ENCODE measurements at places on chromosomes 12 and 14. TPM values are rescaled to one million over a fixed set of nuclear protein-coding genes. Genes with fewer than 3 reads are reported as not detected.

- no peak for DNase-seq
Observed at GRCh38 chr14:50095895-50096294, 20.5 kb downstream of the VCPKMT start.

DNA sequence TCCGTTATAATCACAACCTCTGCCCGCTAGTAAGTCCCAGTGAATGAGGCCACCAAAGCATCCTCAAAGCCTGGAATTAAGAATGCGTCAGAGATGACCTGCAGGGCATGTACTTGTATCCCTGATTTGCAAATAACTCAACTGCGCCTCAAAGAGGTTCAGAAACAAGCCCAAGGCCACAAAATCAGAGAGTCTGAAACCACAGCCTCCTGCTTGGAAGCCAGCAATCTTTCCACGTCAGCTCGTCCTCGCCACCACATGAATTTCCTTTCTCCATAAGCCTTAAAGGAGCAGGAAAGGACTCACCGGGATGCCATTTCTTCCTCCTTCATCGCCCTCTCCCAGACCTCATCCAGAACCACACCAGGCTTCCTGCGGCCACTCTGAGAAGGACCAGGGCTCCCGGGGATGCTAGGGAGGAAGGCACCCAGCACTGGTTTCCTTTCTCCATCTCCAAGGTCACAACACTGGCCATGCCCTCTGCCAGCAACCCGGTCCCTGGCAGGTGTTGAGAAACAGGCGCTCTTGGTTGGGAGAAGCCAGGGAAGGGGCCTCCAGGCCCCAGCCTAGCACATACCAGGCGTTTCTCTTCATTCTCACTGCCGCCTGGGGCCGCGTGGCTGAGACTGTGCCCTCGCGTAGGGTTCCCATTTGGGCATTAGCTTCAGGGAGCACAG is 191.2 kb upstream of the DIO3 start:
- no peak for DNase-seq

- peak; percentile 10 for DNase-seq
Observed at GRCh38 chr12:71216725-71217579, 59.2 kb upstream of the TSPAN8 start.

DNA sequence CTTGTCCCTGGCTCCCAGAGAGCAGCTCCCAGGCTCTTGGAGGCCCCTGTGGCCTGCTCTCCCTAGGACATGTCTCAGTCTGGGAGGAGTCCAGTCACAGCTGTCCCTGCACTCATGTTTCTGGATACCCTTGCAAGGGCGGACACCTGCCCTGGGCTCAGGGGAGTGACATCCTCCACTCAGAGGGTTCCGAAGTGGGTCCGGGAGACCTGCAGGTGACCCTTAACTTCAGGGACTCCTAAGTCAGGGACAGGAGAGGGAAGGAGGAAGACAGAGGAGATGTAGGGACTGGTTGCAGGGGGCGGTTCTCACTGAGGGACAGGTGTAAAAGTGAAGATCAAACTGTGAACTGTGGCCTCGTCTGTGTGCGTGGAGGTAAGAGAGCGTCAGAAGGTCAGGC is 37.6 kb downstream of the CACNA2D4 start:
- no peak for DNase-seq

Gene CLEC9A
- not detected for total RNA-seq

Gene PPM1H
- 3.1 TPM for total RNA-seq

DNA sequence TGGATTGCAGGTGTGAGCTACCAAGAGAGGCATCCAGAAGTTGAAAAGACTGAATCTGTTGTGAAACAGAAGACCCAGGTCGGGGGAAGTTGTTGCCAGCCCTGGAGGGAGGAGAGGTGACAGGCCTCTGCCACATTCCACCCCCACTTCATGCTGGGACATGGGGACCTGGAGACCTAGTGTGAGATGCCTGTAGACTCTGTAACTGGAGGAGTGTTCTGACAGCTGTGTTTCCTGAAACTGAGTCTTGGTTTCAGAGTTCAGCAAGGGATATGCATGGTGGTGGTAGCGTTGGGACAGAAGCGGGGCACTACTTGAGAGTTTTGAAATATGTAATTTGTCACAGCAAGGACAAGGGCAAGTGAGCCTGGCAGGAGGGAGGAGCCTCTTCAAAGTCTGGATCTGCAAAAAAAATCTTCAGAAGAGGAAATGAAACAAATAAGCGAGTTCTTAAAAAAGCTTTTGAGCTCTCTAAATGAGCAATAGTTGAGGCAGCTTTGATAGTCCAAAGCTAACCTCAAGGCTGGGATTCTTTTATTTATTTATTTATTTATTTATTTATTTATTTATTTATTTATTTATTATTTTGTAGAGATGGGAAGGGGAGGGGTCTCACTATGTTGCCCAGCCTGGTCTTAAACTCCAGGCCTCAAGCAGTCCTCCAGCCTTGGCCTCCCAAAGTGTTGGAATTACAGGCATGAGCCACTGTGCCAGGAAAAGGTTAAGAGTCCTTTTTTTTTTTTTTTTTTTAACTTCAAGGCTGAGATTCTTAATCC is 58.9 kb upstream of the EEA1 start:
- DNase-seq = no peak

- peak; percentile 12 for DNase-seq
Observed at GRCh38 chr12:12788131-12788530, 2.7 kb downstream of the APOLD1 start.

Gene CLEC2B
- total RNA-seq = 15.7 TPM

DNA sequence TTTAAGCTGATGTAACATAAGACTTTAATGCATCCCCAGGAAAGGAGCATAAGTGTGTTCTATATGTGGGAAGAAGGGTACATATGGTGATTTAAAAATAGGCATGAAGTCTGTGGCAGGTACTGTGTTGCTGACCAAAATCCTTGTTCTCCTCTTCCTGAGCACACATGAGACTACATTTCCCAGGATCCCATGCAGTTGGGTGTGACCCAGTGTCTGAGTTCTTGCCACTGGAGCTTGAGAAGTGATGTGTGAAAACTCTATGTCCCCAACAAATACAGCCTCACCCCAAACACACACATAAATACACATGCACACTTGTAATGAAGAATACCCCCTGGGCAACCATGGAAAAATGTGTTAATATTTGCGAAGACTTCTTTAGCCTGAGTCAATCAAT is 8.5 kb upstream of the SMIM10L1 start:
- no peak for DNase-seq

Gene CD4
- total RNA-seq = 14.4 TPM

DNA sequence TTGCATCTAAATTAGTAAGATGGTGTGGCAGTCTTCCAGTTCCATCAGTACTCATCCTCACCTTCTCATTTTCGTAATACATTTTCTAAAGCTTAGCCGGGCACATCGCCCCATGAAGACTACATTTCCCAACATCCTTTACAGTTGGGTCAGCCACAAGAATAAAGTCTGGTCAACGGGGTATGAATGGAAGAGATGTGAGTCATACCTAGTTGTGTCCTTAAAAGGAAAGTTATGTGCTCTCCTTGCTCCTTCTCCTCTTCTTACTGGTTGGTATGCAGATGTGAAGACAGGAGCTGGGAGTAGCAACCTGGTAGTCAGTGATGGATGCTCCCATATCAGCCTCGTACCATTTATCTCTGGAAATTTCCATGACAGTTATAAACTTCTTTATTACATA is 35.9 kb upstream of the EGLN3 start:
- DNase-seq = peak; percentile 98

Gene TDRD9
- 0.50 TPM for total RNA-seq

GRCh38 chr12:6638305-6638704 is 2.5 kb upstream of the LPAR5 start:
- DNase-seq = no peak

DNA sequence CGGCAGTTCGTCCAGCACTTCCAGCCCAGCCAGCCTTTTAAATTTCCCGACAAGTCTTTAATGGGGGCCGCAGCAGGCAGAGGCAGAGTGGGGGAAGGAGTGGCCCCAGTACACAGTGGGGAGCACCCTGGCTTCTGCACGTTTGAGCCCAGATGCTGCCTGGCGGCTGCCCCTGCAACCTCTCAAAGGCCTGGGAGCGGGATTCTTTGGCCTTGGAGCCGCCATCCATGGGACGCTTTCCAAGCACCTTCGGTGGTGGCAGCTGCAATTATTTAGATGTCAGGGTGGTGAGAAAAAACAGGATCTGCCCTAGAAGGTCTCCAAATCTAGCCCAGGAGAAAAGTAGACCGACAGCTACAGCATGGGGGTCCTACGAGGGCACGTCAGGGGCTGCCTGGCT is 46.0 kb downstream of the FAM222A start:
- no peak for DNase-seq

Gene ABCD2
- total RNA-seq = 0.33 TPM

Gene CIT
- total RNA-seq = 25.4 TPM

Gene CACNA2D4
- total RNA-seq = 0.99 TPM

Gene SMCO2
- 0.26 TPM for total RNA-seq

DNA sequence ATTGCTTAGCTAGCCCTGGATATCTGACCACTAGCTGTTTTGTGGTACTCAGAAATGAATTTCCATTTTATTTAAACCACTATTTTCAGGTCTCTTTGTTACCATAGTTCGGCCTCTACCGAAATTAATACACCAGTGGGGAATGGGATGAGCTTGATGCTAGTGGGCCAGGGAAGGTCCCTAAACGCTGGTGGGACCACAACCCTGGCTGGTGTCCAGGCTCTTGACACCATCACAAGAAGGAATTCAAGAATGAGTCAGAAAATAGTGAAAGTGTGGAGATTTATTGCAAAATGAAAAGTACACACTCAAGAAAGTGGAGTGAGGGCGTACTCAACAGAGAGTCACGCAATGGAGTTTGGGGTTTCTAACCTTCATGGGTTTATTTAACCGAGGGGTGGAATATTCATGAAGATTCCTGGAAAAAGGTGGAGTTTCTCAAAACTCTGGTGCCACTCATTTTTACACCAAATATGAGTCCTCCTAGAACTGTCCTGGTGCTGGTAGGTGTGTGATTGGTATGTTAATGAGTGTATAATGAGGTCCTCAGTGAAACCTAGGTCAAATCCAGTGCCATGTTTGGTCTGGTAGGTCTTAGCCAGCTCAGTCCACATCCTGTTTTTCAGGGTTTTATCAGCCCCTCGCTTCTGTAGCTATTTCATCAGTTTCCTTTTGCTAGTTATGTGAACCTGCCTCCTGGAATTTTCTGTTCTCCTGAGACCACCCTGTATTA is 38.9 kb upstream of the LRP6 start:
- peak; percentile 8 for DNase-seq

- DNase-seq = peak; percentile 35
Observed at GRCh38 chr14:60179431-60179869, 14.3 kb upstream of the DHRS7 start.

GRCh38 chr12:116138781-116139180 is 138.7 kb downstream of the MED13L start:
- no peak for DNase-seq

Gene ZNF664
- 46.0 TPM for total RNA-seq

Gene MYO1H
- total RNA-seq = not detected

GRCh38 chr14:63046339-63047268 is 1.3 kb upstream of the KCNH5 start:
- no peak for DNase-seq

Gene GZMB
- total RNA-seq = not detected

DNA sequence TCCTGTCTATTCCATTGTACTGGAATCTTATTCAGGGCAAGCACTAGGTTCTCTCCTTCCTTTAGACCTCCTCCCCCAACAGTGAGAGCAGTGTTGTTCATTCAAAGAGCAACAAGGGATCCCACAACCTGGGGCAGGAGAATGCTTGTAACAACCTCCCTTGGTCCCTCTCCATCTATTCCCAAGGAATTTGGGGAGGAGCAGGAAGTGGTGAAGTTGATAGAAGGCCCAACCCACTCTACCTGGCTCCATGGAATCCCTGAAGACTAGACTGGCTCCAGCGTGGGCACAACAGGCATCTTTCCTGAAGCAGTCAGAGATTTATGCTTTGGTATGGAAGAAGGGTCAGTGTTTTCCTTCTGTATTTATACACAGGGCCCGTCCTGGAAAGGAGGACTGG is 33.4 kb upstream of the CISTR start:
- no peak for DNase-seq

DNA sequence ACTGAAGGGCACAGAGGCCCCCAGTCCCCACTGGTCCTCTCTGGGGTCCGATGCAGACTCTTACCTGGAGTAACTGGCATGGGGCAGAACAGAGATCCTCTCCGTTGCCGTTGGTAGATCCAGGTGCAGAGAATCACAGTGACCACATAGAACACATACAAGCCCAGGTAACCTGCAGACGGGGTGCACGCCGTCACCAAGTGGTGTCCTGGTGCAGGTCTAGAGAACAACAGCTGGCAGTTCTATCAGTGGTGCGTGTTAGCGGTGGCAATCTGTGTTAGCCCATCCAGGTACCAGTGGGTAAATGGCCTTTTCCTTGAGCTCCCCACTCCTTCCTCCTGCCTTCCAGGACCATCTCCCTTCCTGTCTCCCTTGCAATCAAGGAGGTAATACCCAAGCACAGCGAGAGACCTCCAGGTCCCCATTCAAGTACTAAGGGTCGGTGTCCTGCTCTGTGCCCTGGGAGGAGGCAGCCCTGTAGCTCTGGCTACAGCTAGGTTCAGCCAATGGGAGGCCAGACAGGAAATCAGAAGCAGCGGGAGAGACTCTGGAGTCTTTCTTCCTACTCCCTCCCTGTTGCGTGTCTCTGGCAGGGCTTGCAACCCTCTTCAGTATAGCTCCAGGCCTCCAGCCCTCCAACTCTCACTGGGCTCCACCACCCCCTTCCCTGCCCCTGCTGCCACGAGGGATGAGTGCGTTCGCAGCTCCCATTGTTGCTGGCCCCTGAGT is 15.8 kb downstream of the SLC8B1 start:
- DNase-seq = no peak

Gene TPPP2
- total RNA-seq = not detected

GRCh38 chr12:105378911-105379310 is 48.4 kb downstream of the C12orf75 start:
- DNase-seq = no peak

GRCh38 chr14:88179716-88180115 is 143.4 kb downstream of the KCNK10 start:
- DNase-seq = no peak

GRCh38 chr14:103562179-103562428 is 353 bp downstream of the BAG5 start:
- no peak for DNase-seq

- no peak for DNase-seq
Observed at GRCh38 chr12:79187032-79187431, 322.5 kb downstream of the SYT1 start.

- no peak for DNase-seq
Observed at GRCh38 chr14:35558680-35559079, 24.7 kb downstream of the INSM2 start.

Gene EML5
- total RNA-seq = 0.66 TPM

Gene RERG
- 0.26 TPM for total RNA-seq

All from fibroblast of lung (primary cell).